Breast epithelium (tissue), 4 donors: ENCODE measurements at places on chromosomes 12 and 14. TPM values are rescaled to one million over a fixed set of nuclear protein-coding genes. Genes with fewer than 3 reads are reported as not detected.
A peak's percentile ranks its signal among the peaks of the same experiment; 100 is the strongest.

DNA sequence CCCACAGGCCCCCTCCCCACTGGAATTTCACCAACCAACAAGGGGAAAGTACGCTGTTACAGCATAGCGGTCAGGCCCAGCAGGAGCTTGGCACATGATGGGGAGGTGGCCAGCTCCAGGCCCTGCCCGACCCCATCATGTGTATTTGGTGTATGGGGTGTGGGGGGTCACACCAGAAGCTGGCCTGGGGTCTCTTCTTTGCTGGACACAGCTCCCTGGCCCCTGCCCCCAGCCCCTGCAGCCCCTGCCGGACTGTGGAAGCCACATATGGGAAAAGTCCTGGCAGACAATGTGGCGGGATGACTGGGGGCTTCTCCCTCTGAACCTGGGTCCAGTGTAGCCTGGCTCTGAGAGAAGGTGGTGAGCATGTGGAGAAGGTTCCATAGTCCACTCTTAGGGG is 12.4 kb downstream of the NGB start:
- DNase-seq: no peak

DNA sequence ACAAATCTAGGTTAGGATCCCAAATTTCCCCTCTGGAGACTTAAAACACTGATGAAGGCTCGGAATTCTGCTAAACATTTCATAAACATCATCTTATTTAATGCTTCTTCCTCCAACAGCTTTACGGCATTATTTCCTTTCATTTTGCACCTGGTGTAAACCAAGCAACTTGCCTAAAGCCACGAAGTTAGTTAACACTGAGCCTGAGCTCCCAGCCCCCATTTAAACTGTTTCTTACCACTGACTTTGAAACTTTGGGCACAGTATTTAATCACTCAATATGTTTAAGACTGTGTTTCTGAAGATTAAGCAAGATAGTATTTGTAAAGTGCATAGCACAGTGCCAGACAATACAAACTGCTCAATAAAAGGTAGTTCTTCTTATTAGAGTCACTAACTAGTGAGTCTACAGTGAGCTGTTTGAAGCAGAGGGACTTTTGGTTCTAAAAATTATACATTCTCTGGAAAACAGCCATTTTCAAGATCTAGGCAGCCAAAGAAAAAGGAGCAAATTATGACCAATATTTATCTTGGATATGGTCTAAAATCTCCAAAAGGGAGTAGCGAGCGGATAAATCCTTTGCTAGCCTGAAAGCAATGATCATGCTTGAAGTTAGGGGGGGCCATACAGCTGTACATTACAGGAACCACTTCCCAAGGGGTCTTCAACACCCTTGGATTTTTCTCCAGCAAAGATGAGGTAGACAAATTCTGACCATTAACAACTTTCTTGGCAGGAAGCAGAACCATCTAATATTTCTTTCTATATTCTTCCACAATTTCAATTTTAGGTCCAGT is 4.0 kb downstream of the EGLN3 start:
- no peak for DNase-seq

DNA sequence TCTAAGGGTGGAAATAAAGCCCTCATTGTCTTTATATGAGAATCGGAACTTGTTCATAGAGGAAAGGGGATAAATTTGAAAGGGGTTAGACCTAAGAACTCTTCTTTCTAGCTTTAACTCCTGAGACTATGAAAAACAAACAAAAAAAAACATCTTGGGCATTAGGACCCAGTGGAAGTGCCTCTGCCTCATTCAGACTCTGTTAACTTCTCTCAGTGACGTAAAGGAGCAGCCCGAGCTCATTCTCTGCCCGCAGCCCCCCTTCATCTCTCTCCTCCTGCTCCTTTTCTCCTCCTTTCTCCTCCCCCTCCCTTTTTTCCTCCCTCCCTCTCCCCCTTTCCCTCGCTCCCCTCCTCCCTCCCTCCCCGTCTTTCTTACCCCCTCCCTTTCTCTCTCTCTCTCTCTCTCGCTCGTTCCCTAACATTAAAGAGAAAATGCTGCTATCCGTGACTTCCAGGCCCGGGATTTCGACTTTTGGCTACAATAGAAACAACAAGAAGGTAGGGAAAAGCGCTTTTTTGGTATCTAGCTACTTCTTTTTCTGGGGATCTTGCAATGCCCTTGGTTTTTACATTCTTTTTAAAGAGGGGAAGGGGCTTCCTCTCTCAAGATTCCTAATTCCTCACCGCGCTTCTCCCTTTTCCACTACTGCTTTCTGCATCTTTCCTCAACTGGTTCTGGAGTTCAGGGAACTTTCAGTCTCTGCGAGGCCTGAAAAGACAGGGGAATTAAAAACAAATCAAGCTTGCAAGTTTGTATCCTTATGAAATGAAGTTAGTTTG is at the start of gene RBMS2:
RBMS2 (plus strand) TSS at position 231 of the 782 bp plus-strand sequence; CDS start at position 435, 204 bp downstream.
- DNase-seq: peak; percentile 89

- DNase-seq: no peak
Observed at GRCh38 chr12:23303821-23304220, 645.6 kb downstream of the SOX5 start.

DNA sequence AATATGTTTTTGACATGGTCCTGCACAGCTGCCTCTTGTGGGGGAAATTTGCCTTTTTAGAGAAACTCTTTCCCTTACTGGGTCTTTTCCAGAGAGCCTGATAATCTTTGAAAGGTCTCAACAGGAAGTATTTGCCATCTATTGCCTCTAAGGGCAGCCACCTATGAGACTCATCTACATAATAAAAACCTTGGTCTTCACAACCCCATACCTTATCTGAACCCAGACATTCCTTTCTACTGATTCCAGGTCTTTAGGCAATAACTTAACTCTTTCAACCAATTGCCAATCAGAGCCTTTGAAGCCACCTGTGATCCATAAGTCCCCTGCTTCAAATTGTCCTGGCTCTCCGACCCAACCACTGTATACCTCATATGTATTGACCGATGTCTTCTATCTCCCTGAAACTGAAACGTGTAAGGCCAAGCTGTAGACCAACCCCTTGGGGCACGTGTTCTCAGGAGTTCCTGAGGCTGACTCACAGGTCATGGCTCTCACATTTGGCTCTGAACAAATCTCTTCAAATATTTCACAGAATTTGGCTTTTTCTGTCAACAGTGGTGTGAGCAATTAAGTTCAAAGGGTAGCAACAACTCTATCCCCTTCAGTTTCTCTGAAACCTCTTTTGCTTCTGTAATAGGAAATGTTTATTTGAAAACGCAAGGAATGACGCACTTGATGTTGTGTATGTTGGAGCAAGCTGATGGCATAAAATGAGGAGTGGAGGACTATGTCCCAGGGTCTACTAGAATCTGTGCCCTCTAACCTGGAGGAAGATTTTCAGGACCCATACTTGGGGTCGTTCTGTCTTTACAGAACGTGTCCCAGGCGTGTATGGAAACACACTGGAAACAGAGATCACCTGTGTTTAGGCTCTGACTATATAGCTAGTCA is 49.2 kb upstream of the EIF5 start:
- peak; percentile 7 for DNase-seq

GRCh38 chr12:30985814-30986452 is 59.4 kb downstream of the TSPAN11 start:
- no peak for DNase-seq

DNA sequence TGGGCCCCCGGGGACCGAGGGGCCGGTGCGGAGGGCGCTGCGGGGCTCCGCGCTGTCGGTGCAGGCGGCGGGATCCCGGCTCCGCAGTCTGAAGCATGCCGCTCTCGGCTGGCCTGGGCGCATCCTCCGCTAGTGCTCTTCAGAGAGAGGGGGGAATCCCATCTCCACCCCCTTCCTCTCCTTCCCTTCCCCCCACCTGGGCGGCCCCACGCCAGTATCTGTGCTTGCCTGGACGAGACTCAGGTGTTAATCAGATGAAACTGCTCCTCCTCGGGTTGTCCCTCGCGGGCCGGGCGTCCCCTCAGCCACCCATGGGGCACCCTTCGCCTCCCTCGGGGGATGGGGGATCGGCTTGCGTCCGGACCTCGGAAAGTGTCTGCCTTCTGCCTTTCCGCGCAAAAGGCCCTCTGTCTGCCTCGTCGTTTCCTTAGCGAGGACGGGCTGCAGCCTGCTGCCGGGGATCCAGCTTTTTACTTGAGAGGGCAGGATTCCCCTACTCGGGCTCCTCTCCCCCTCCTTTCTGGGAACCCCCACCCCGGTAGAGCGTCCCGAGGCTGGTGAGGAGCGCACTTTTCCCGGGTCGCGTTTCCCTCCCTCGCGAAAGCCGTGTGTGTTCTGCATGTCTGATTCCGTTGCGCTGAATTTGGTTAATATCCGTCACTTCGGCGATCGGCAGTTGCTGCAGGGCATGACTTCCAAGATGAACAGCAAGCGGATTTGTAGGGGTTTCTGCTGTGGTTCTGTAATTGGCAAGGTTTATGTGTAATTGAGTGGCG is 1.1 kb downstream of the GPHN start:
- DNase-seq: no peak

DNA sequence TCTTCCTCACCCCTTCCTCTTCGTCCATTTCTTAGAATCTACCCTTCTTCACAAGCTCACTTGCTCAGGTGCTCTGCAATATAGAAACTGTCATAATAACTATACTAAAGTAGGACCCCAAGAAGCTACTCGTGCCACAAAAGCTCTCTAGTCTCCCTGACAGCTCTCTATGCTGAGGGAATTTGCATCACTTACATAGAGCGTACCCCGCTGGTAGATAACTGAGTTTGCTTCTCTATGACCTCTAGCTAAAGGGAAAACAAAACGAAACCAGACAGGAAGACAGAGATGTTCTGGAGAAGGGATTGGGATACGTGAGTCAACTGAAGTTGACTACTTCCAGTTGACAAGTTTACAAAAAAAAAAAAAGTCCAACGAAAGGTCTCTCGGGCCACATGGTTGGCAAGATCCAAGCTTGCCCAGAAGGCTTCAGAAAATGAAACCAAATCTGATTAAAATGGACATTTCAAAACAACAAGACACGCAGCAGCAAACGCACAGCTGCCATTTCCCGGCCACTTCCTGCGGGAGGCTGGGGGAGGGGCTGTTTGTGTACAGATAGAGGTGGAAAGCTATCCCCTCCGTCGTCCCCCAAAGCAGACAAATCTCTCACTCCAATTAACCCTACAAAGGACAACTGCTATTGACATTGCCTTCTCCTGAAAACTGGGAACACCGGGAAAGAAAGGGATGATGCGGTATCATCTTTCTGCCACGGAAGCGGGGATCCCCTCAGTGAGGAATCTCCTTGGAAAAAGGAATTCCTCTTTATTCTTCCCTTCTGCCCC is 1.3 kb downstream of the BAZ2A start:
- no peak for DNase-seq

GRCh38 chr12:130917607-130918006 is 36.1 kb upstream of the ADGRD1 start:
- no peak for DNase-seq

DNA sequence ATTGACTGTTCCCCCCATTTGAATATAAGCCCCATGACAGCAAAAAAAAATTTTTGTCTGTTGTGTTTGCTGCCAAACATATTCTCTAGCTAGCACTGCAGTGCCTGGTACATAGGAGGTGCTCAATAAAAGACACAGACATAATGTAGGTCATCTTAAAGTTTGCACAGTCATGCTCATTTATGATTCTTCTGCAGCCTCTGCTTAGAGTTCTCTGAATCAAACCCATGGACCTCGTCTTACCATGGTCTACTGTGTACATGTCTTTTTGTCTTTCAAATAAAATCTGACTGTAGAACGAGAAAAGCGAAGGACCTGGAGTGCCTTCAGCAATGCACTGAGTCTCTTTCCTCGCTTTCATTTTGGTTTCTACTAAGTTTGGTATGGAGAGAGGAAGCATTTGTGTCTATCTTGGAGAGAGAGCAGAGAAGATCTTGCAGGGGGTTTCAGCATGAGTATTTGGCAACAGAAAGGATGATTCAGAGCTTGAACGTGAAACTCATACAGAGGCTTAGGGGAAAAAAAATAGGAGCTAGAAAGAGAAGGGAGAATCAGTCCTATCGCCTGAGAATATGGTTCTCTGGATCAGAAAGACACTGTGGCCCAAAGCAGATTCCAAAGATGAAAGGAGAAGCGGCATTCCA is 38.8 kb upstream of the TMCC3 start:
- DNase-seq: no peak

DNA sequence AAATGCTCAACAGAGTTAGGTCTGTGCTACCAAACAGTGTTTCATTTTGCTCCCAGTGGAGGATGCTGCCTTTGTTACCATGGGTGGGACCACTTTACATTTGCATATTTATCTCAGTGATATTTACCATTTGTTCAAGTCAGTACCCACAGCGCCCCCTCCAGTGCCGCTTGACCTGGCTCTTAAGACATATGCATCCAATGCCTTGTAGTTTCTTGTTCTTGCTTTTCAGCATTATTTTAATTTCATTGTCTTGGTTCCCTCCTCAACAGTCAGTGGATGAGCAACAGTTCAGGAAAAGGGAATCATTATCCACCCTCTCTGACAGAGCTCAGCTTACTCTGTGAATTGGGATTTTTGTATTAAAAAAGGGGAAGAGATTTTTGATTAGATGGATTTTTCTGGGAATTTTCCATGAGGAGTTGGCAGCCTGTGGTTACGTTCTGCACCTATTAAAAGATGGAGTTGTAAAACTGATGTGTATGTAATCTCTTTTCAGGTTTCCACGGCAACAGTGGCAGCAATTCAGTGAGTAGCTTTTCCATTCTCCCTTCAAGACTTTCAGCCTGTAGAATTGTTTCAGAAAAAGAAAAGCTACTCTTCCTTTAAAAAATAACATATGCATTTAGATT is 240.5 kb upstream of the DAAM1 start:
- DNase-seq: no peak

DNA sequence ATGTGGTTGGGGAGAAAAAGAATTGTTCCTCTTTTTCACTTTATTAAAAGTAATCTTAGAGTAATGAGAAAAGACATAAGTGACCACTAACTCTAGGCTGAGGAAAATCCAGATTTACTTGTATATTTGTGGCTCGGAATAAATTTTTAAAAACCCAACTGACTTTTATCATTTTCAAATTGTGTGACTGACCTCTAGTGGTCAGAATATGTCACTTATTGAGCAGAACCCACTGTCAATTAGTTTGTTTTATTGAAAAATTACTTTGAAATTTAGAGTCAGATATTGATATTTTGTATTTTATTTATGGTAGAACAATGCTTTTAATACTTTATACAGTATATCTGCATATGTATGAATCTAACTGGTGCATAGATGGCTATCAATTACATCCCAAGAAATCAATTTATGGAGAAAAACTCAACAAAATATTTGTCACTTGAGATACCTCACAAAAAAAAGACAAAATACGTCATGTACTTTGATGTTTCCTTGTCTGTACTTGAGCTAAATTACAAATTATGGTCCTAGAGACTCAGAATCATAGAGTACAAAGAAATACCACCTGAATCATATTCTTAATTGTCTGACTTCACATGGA is 229.4 kb downstream of the CNTN1 start:
- DNase-seq: no peak

- no peak for DNase-seq
Observed at GRCh38 chr14:73741876-73742519, 27.8 kb upstream of the PNMA1 start.

DNA sequence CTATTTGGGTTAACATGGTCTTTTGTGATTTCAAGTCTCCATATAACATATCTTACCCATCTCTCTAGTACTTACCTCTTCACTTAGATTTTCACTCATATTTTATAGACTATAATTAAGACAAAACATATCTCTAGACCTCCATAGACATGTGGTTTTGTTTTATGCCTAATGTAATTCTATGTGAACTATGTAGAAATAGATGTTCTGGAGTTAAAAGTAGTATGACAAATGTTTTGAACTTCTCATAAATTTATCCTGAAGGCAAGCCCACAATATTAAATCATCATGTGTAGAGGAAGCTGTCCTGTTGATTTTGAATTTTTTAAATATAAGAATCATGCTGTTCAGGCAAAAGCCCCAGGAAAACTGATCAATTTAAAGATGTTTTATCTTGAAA is 169.2 kb downstream of the SYT1 start:
- no peak for DNase-seq

The KRT85 gene
- not detected for total RNA-seq

The LRTM2 gene
- not detected for total RNA-seq

The PTPRB gene
- 33.6 TPM for total RNA-seq

The RIN3 gene
- total RNA-seq: 12.1 TPM

The DIO3 gene
- 5.1 TPM for total RNA-seq

The GLIPR1L1 gene
- total RNA-seq: not detected
